NCI-H1092 treated with DMSO at 0.1 percent for 48 hours (cell line): ENCODE measurements at places on chromosomes 3 and 15.
A peak's percentile ranks its signal among the peaks of the same experiment; 100 is the strongest.

- DNase-seq: peak; percentile 33
Measured at GRCh38 chr3:5426094-5426883, 238.8 kb downstream of the EDEM1 start.

DNA sequence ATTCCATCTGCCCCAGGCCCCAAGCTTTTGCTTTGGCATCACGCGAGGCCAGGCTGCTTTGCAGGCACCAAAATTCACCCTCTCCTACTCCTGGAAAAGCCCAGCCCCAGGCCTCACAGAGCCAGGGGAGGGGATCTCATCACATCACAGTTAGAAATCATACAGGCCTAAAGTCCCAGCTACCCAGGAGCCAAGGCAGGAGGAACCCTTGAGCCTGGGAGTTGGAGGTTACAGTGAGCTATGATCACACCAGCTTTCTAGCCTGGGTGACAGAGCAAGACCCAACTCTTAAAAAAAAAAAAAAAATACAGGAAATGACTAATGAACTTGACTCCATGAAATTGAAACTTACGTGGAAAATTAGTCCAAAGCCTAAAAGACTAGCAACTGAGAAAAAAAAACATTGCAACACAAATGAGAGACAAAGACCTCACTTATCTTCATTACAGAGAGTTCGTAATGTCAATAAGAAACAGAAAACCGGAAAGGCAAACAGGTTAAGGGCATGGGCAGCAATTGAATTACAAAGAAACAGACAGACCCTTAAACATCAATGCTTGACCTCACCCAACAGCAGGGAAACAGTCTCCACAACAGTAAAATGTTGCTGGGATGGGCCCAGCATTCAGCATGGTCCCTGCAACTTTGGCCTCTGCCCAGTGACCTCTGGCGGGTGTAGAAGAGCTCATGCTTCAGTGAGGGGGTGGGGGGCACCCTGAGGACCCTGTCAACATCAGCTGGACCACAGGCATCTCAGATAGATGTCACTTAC is 151.5 kb downstream of the LRRK1 start:
- no peak for DNase-seq

DNA sequence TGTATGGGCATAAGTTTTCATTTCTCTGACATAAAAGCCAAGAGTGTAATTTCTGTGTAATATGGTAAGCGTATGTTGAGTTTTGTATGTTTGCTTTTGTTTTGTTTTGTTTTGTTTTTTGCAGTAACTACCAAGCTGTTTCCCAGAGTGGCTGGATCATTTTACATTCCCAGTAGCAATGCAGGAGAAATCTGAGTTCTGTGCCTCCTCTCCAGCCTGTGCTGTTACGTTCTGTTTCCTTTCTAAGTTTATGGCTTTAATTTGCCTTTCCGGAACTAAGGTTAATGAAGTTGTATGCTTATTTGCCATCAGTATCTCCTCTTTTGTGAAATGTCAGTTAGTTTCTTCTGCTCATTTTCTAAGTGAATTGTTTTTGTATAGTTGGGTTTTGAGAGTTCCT is 307.8 kb downstream of the GABRG3 start:
- no peak for DNase-seq

GRCh38 chr3:147699175-147699838 is 290.1 kb downstream of the ZIC1 start:
- no peak for DNase-seq

DNA sequence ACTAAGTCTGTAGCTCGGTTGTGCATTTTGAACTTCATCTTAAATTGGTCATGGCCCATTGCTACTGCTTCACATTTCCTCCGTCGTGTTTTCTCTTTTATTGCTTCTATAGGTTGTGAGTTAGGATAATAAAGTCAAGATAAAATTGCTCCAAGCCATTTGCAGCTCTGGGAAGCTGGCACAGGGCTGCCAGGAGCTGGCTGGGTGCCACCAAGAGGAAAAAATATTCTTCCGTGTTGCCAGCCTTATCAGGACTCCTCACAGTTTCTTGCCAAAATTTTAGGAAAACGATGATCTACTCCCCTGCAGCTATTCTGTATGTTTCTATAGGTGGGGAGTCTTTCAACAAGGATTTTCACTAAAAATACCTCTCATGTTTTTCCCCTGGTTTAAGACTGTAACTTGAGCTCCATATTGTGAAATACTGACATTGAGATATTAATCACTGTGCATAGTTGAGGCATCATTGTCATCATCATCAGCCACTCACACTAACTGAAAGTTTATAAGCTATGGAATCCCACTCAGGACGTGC is 55.4 kb upstream of the PIAS1 start:
- peak; percentile 9 for DNase-seq

DNA sequence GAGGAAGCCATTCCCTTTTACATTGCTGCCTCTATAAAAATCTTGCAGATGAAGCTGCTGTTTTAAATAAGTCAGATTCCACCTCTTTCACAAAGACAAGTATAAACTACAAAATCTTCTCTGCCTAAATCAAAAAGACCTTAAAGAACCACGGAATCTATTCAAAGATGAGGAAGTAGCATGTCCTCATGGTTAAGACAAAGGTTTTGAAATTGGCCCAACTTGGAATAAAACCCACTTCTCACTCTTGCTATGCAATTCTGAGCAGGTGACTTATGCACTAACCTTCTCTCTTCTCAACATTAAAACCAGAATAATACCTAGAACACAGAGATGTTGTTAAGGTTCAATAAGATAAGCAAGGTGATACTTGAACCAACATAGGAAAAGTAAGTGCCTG is 97.6 kb downstream of the FOXP1 start:
- no peak for DNase-seq

- no peak for DNase-seq
Measured at GRCh38 chr3:132255041-132255745, 62.0 kb upstream of the ACP3 start.

GRCh38 chr15:70775160-70775559 is 11.8 kb upstream of the UACA start:
- DNase-seq: no peak

DNA sequence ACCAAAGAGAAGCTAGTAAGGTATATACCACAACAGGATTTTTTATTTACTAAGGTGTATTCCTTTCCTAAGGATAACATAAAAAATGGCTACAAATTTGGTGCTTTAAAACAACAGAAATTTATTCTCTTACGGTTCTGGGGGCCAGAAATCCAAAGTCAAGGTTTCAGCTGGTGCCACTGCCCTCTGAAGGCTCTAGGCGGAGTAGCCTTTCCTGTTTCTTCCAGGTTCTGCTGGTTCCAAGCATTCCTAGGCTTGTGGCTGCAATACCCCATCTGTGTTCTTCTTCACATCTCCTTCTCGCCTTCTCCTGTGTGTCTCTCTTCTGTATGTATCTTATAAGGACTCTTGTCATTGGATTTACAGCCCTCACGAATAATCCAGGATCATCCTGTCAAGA is 549.9 kb downstream of the GRM7 start:
- DNase-seq: no peak

- no peak for DNase-seq
Measured at GRCh38 chr3:143265501-143266070, 146.0 kb downstream of the CHST2 start.

GRCh38 chr3:49177073-49177472 is 5.7 kb downstream of the KLHDC8B start:
- DNase-seq: no peak

DNA sequence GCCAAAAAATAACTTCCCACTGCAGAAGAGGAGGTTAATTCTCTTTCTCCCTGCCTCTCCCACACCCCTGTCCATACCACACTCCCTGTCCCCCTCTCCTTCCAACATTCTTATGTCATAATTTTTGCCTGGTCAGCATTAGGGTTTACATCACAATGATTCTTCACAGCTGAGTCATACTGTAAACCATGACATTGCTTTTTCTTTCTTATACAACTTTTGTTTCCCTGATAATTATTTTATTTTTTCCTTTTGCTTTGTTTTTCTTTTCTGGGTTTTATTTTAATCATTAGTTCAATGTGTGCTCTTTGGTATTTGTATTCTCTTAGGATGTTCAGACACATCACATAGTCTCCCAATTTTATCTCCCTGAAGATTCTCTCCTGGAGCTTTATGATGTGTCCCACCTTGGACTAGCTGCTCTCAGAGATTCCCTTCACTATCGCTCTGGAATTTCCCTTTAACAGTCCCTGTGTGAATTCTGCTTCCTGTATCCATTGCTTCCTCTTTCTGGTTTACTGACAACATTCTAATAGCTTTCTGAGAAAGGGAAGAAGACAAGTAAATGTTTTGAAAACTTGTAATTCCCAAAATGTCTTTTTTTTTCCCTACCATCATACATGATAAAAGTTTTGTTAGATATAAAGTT is 70.7 kb downstream of the SOX2 start:
- no peak for DNase-seq

DNA sequence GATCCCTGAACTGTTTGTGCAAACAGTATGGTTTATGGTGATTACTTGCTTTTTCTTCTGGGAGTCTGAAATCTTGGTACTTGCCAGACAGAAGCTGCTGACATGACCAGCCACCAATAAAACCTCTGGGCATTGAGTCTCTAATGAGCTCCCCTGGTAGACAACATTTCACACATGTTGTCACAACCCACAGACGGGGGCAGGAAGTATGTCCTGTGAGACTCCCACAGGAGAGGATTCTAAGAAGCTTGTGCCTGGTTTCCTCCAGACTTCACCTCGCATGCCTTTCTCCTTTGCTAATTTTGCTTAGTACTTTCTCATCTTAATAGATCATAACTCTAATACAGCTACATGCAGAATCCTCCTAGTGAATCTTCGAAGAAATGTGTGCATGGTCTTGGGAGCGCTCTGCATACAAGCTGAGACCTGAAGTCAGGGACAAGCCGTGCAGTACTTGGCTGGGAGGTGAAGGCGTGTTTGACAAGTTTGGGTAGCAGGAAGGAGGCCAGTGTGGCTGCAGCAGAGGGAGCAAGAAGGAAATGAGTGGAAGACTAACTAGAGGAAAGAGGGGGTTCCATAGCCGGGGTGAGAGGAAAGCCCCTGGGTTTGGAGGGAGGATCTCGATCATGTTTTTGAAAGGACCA is 49.0 kb downstream of the B3GNT5 start:
- no peak for DNase-seq

- no peak for DNase-seq
Measured at GRCh38 chr3:2536575-2536974, 437.9 kb downstream of the CNTN4 start.
